ENCODE measurements at places on chromosomes 3 and 15. TPM values are rescaled to one million over a fixed set of nuclear protein-coding genes. Genes with fewer than 3 reads are reported as not detected.

The RBP2 gene
- total RNA-seq: not detected

DNA sequence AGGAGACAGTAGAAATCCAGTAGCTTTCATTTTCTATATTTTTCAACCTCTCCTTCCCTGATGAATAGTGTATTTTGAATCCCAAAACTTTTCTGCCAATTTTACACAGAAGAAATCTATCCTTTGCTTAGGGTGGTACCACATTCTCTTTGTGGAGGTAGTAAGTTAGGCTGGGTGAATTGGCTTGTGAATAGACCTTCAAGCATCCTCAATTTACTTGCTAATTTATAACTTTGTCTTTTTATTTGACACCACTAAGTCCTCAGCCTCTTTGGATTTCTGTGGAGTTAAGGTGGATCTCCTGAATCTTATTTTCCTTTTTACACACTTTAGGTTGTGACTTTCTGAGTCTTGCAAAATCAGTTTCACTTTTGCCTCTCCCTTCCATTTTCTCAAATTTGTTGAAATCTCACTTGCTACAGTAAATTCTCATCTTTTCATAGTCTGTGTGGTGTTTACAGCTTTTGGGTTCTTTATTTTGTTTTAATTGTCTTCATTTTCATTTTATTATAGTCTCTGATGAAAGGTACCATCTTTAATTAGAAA, 5.7 kb upstream of the PLSCR1 start:
- no peaks in the 10 kb centered on the region for H3K27me3 ChIP-seq
- DNase-seq: no peak
- peak overlapping the region; percentile 23 for H3K27ac ChIP-seq
- no peaks in the 10 kb centered on the region for H3K36me3 ChIP-seq
- peaks cover 6% of the 10 kb centered on the region for H3K4me1 ChIP-seq

The AADAC gene
- 0.35 TPM for total RNA-seq

- no peaks in the 10 kb centered on the region for H3K4me1 ChIP-seq
- H3K27ac ChIP-seq: no peak overlapping the region
- no peak for DNase-seq
- H3K27me3 ChIP-seq: no peaks in the 10 kb centered on the region
- H3K36me3 ChIP-seq: no peaks in the 10 kb centered on the region
- no peak overlapping the region for H3K4me3 ChIP-seq
Observed at GRCh38 chr3:52106951-52107611, 47.1 kb downstream of the POC1A start.

All from uterus (tissue), 4 donors.